Muscle of leg (tissue), 16 donors: ENCODE measurements at places on chromosomes 1 and 21.
A peak's percentile ranks its signal among the peaks of the same experiment; 100 is the strongest.

GRCh38 chr1:20076710-20077461 lies 6.9 kb downstream of the PLA2G5 start:
- DNase-seq = no peak

- DNase-seq = no peak
Observed at GRCh38 chr1:225418598-225418997, 9.2 kb downstream of the LBR start.

DNA sequence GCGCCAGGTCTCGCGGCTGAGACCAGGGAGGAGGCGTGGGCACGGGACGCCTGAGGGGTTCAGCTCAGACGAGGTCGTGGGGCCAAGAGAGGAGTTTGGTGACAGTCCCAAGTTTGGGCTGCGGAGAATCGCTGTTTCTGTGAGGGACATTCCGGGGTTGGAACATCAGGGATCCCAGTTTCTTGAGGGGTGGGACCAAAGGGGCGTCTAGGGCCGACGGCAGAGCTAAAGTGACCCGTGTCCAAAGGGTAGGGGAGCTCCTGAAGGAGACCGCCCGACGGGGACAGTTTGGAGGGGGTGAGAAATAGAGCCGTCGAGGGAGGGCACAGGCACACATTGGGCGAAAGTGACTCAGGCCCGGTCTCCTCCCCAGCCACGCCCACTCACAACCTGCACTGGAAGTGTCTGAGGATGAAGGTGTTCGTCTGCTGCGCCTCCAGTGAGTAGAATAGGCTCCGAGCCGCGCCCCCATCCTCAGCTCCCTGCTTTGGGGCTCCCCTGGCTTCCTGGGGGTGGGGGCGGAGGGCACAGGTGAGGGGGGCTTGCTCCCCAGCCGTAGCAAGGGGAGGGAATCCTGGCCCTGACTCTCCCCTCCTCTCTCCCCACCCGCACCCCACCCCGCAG lies 7.0 kb downstream of the EFNA3 start:
- DNase-seq = no peak

- DNase-seq = no peak
Observed at GRCh38 chr21:32548978-32549377, 36.3 kb downstream of the TCP10L start.

DNA sequence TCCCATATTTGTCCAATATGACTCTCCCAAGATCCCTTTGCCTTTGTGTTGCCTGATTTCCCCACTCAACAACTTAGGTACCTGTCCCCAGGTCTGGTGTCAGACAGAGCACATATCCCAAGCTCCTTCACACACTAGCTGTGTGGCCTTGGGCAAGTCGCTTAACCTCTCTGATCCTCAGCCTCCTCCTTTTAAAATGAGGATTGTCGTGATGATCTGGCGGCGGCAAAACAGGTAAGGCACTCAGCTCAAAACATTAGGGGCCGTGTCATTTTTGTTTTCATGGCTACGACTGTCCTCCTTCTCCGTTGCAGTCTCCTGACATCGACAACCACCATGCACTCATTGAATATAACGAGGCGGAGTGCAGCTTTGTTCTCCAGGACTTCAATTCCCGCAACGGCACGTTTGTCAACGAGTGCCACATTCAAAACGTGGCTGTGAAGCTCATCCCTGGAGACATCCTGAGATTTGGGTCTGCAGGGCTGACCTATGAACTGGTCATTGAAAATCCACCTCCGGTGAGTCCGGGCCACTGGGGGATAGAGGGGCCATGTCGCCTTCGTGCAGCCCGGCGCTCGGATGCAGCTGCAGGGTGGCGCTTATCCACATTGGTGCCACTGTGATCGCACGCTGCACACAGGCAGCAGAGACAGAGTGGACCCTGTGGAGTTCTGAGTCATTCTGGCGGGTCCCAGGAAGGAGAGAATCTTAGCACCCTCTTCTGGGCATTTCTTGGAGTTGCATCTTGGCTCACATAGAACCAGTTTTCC lies 25.2 kb downstream of the FHAD1 start:
- DNase-seq = peak; percentile 87

- DNase-seq = no peak
Observed at GRCh38 chr1:70979313-70979712, 68.3 kb downstream of the PTGER3 start.
